ENCODE measurements at places on chromosomes 16 and 17.

DNA sequence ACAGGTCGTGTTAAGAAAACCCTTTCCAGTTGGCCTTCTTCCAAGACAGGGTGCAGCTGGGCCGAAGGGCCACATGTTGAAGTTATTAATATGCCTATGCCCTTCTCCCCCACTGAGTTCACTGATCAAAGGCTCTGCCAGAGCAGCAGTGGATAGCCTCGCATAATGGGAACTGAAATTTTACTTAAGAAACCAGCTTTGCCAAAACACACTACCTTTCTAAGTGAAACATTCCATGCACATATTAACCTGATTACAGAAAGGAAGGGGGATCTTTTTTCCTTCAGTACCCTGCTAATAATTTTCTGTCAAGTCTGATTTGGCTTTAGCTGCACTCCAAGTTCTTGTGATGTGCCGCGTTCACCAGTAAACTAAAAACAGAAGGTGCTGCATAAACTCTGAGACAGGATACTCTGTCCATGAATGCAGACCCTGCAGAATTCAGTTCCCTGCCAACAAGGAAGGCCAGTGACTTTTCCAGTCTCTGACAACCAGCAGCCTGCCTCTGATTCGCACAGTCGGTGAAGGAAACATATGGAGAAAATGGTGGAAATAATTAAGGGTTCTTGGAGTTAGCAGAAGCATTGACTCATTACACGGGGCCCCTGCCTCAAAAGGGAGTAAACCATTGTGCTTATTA lies 283.8 kb downstream of the ZFHX3 start:
- DNase-seq = no peak

DNA sequence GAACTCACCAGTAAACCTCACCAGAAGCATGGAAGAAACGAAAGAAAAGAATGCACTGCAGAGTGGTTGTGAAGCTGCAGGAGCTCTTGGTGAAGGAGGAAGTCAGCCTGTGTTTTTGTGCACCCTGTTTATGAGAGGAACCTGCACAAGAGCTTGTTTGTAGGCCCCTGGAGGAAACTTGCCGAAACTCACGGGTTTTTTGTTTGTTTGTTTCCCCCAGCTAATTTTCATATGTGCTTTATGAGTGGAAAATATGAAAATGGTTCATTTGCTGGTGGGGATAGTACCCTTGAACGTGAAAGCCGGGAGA lies 222.7 kb downstream of the C16orf95 start:
- no peak for DNase-seq

GRCh38 chr16:23391381-23392222 lies 61.4 kb downstream of the COG7 start:
- DNase-seq = no peak

DNA sequence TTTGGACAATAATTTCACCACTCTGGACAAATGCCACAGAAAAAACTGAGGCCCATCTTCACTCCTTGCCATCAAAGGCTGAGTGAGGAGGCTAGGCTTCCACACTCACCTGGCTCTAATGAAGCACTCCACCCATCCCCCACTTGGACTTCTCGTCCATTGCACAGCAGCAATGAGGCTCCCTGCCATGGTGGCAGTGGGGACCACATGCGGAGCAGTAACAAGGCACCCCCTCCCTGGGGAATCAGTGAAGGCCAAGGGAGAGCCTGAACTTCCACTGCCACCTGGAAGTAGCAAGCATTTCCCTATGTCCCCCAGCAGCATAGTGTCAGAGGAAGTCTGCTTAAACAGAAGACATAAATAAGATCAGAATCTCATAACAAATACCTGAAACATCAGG lies 2.0 kb upstream of the GOSR1 start:
- DNase-seq = no peak

GRCh38 chr17:40095944-40096791 lies 4.2 kb downstream of the NR1D1 start:
- peak; percentile 84 for DNase-seq

DNA sequence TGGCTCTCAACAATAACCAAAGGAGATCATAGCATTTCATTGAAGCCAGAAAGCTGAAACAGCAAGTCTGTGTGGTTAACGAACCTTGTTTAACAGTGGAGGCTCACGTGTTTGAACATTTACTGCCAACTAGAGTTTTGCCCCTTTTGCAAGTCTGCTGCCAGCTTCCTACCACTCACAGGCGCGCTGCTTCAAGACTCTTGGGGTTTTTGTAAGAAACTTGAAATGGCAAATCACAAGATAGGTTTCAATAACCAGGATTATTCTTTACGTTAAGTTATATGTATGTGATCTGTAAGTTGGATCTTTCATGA lies 1.2 kb downstream of the SNTB2 start:
- no peak for DNase-seq

GRCh38 chr17:82943751-82944150 lies 103.9 kb upstream of the ZNF750 start:
- no peak for DNase-seq

Measured in stimulated activated CD8-positive, alpha-beta memory T cell treated with anti-CD3 and anti-CD28 coated beads, Interleukin-4, amount 100 ng/mL, for 48 hours (primary cell).